ENCODE measurements at places on chromosomes 2 and 18.

DNA sequence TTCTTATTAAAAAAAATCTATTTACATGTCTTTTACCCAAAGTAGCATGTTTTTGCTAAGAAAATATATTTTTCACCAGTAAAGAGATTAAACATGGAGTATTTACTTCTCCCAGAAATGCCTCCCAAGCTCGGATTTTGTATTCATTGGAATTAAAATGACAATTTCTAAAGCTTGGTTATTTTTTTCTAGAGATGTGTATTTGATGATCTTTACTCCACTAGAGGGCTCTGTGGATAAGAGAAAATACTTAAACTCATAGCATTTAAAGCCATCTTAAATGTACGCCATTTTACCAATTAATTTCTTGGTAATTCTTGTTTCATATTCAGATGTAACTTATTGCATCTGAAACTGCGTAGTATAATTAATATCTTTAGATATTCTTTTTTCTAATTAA, 461.4 kb downstream of the GALR1 start:
- no peak overlapping the region for H3K27ac ChIP-seq
- H3K4me1 ChIP-seq: no peaks in the 10 kb centered on the region
- no peak for DNase-seq
- no peak overlapping the region for H3K4me3 ChIP-seq

GRCh38 chr2:37523814-37524362, 147.6 kb downstream of the CDC42EP3 start:
- no peak overlapping the region for H3K27ac ChIP-seq
- no peaks in the 10 kb centered on the region for H3K27me3 ChIP-seq
- H3K4me1 ChIP-seq: no peaks in the 10 kb centered on the region
- H3K36me3 ChIP-seq: no peaks in the 10 kb centered on the region

- H3K27me3 ChIP-seq: peaks cover 14% of the 10 kb centered on the region
- DNase-seq: no peak
- no peak overlapping the region for H3K4me3 ChIP-seq
- no peak overlapping the region for H3K27ac ChIP-seq
- H3K4me1 ChIP-seq: no peaks in the 10 kb centered on the region
Observed at GRCh38 chr2:236919209-236919608, 166.5 kb upstream of the COPS8 start.

DNA sequence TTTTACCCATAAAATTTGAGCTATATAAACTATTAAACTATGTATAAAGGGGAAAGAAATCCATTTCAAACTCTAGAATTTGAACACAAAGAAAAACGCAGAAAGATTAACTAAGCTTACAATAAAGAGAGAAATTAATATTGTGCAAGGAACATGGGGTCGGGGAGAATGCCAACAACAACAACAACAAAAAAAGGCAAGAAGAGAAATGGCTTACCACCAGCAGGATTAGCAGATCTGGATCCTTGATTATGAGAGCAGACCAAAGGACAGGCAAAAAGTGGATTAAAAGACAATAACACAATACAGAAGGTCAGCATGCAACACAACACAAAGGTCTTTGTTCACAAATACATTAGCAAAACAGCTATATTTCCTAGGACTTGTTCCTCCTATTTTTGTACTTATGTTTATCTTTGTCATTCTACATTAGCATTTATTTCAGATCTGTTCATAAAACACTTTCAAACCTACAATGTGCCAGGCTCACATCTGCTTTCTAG, 103.4 kb upstream of the RNU4ATAC start:
- H3K27me3 ChIP-seq: no peaks in the 10 kb centered on the region
- DNase-seq: no peak
- peak overlapping the region; percentile 71 for H3K27ac ChIP-seq
- peaks cover 83% of the 10 kb centered on the region for H3K36me3 ChIP-seq
- H3K4me1 ChIP-seq: peaks cover 5% of the 10 kb centered on the region
- H3K4me3 ChIP-seq: no peak overlapping the region

DNA sequence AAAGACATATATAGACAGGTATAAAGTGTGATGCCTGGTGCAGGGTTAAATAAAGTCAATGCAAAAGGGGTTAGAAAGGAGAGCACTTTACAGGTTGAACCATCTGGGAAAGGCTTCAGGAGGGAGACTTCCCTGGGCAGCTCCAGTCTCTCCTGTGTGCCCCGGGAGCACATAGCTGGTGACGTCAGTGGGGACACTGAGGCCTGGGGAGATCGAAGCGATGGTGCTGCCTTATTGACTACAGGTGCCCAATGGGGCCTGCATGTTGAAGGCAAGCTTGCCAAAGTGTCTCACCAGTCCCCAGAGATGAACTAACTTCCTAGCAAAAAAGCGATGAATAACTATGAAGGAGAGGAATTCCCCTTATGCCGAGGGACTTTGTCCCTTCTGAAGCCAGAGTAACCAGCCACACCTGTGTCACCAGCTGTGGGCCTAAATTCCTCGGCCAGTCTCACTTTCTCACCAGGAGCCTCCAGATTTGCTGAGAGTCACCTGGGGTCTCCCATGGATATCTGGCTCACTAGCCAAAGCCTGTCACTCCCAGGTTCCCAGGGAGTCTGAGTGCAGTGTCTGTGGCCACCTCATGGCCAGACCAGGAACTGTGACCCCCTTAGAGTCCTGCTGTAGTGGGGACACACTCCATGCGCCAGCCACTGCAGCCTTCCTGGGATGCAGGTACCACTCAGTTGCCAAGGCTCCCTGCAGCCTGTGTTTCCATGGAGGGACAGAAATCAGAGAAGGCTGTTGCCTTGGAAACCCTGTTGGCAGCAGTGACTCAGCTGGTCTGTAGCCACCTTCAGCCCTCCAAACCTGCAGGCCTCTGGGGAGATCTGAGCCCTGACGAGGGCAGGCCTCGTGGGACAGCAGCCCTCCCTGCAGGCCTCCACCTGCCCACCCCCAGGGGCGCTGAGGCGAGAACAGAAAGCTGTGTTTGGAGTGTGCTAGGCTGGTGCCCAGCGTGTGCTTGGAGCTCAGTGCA, 128.7 kb downstream of the CTIF start:
- H3K4me3 ChIP-seq: no peak overlapping the region
- H3K36me3 ChIP-seq: peaks cover 11% of the 10 kb centered on the region
- H3K27me3 ChIP-seq: no peaks in the 10 kb centered on the region
- no peaks in the 10 kb centered on the region for H3K4me1 ChIP-seq
- no peak overlapping the region for H3K27ac ChIP-seq

- no peaks in the 10 kb centered on the region for H3K4me1 ChIP-seq
- no peaks in the 10 kb centered on the region for H3K36me3 ChIP-seq
- DNase-seq: no peak
Observed at GRCh38 chr2:149473521-149473920, 114.1 kb downstream of the MMADHC start.

DNA sequence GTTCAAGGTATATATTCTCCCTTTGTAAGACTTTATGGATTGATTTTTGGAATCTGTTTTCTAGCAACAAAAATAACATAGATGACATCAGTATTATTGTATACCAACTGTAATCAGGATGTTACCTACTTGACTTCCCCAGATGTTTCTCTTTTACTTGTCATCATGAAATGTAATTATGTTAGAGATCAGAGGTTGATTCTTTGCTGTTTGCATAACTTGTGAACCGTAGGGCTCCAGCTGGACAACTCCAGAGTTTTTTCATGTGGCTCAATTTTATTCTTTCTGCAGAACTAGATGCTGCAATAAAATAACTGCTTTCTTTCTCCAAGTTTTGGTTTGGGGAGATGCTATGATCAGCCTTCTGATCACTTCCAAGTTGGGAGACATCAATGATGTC, 58.1 kb downstream of the SPOPL start:
- no peak overlapping the region for H3K27ac ChIP-seq
- H3K4me3 ChIP-seq: no peak overlapping the region
- peaks cover 73% of the 10 kb centered on the region for H3K36me3 ChIP-seq

- H3K4me1 ChIP-seq: peaks cover 17% of the 10 kb centered on the region
- no peak for DNase-seq
- H3K4me3 ChIP-seq: no peak overlapping the region
- H3K27me3 ChIP-seq: no peaks in the 10 kb centered on the region
- peak overlapping the region; percentile 38 for H3K27ac ChIP-seq
Observed at GRCh38 chr2:168156661-168157060, 90.7 kb downstream of the STK39 start.

- H3K4me3 ChIP-seq: no peak overlapping the region
- no peak for DNase-seq
- H3K36me3 ChIP-seq: no peaks in the 10 kb centered on the region
Observed at GRCh38 chr2:929011-929735, 21.5 kb upstream of the SNTG2 start.

GRCh38 chr2:36680012-36680411, 16.5 kb upstream of the VIT start:
- H3K36me3 ChIP-seq: no peaks in the 10 kb centered on the region
- H3K27ac ChIP-seq: no peak overlapping the region
- H3K4me3 ChIP-seq: no peak overlapping the region
- no peak for DNase-seq

GRCh38 chr2:183014005-183014404, 24.3 kb downstream of the NCKAP1 start:
- no peak for DNase-seq
- H3K4me3 ChIP-seq: no peak overlapping the region
- H3K4me1 ChIP-seq: no peaks in the 10 kb centered on the region

- peaks cover 23% of the 10 kb centered on the region for H3K4me1 ChIP-seq
- no peak overlapping the region for H3K4me3 ChIP-seq
- no peak for DNase-seq
- H3K36me3 ChIP-seq: peaks cover 28% of the 10 kb centered on the region
Observed at GRCh38 chr2:68734176-68734575, 435 bp upstream of the ARHGAP25 start.

DNA sequence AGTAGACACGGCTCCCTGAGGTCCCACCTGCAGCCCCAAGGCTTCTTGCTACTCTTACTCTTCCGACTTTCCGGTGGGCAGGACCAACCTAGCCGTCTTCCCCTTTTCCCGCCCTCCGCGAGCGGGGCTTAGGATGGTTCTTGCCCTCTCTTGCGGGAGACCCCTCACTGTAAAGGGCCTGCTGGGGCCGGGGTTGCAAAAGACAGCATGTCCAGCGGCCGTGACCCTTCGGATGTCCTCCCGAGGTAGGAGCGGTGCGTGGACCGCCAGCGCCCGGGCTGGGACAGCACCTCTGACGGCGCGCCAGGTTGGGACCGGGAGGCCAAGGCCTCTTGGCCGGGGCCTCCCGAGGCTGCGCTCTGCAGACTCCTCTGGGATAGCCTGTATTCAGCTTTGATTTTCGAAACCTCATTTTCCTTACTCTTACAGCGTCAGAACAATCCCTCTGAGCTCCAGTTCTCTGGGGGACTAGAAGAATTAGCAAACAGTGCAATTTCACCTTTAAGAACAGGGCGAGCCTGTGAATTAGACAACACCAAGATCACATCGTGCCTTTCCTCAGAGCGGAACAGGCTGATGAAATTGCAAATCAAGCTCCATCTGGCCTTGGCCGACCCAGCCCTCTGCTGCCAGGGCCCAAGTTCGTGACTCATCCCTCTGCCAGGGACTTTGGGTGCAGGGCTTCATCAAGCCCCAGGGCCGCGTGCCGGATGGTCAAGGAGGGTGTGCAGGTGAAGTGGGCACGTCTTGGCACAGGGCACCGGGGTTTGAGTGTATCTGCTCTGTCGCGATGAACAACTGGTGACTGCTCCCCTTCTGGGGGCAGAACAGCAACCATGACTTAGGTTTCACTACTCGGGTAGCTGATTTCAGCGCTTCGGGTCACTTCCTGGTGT, 777 bp downstream of the MOCOS start:
- no peak overlapping the region for H3K27ac ChIP-seq
- no peaks in the 10 kb centered on the region for H3K36me3 ChIP-seq
- no peak for DNase-seq
- peaks cover 15% of the 10 kb centered on the region for H3K4me1 ChIP-seq

- no peak overlapping the region for H3K4me3 ChIP-seq
- no peak for DNase-seq
- H3K4me1 ChIP-seq: no peaks in the 10 kb centered on the region
- H3K36me3 ChIP-seq: no peaks in the 10 kb centered on the region
- H3K27ac ChIP-seq: no peak overlapping the region
Observed at GRCh38 chr2:220117025-220117424, 489.6 kb downstream of the SLC4A3 start.

GRCh38 chr18:45850021-45850420, 24.5 kb downstream of the SIGLEC15 start:
- no peak overlapping the region for H3K4me3 ChIP-seq
- no peaks in the 10 kb centered on the region for H3K27me3 ChIP-seq
- peaks cover 53% of the 10 kb centered on the region for H3K36me3 ChIP-seq
- H3K4me1 ChIP-seq: peaks cover 7% of the 10 kb centered on the region
- DNase-seq: no peak

DNA sequence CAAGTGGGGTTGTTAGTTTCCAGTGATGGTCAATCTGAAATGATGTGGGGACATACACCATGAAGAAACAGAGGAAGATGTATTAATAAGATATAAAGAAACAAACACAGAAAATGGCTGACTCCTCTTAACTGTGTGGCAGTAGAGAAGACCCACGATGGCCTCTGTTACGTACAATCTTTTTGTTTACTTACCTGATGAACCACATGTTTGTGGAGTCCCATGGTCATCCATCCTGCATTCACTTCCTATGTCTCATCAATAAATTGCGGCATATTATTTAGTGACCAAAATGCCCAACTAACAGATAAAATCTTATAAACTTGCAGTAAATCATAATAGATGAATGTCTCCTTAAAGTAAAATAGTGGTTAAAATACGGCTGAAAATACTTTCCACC, 740.1 kb upstream of the LINC00305 start:
- H3K36me3 ChIP-seq: no peaks in the 10 kb centered on the region
- H3K4me3 ChIP-seq: no peak overlapping the region
- no peak for DNase-seq
- H3K27ac ChIP-seq: no peak overlapping the region
- no peaks in the 10 kb centered on the region for H3K27me3 ChIP-seq

GRCh38 chr2:183260527-183260926, 136.3 kb downstream of the NUP35 start:
- H3K27me3 ChIP-seq: no peaks in the 10 kb centered on the region
- no peaks in the 10 kb centered on the region for H3K4me1 ChIP-seq
- H3K27ac ChIP-seq: no peak overlapping the region
- no peak for DNase-seq

- DNase-seq: no peak
- H3K4me3 ChIP-seq: no peak overlapping the region
- no peak overlapping the region for H3K27ac ChIP-seq
- H3K27me3 ChIP-seq: peaks cover 40% of the 10 kb centered on the region
- H3K36me3 ChIP-seq: no peaks in the 10 kb centered on the region
Observed at GRCh38 chr2:238716585-238716984, 131.3 kb upstream of the TWIST2 start.

GRCh38 chr2:47310801-47311560, 92.0 kb upstream of the MSH2 start:
- H3K27ac ChIP-seq: no peak overlapping the region
- H3K36me3 ChIP-seq: no peaks in the 10 kb centered on the region

DNA sequence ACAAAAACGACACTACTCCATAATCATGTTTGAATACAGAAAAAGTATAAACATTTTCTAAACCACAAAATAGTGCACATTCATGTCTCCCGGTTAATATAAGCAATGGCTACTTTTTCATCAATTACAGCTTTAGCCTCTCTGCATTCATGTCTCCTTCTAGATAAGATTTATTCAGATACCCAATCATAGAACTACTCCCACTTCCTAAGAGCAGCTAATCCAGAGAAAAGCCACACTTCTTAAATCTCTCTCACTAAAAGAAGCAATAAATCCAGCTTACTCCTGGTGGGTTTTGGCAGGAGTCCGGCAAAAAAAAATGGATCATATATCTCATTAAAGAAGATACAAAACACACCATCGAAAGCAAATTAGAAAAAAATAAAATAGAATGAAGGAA, 20.1 kb downstream of the DSEL start:
- no peak overlapping the region for H3K4me3 ChIP-seq
- peaks cover 19% of the 10 kb centered on the region for H3K27me3 ChIP-seq
- no peaks in the 10 kb centered on the region for H3K4me1 ChIP-seq
- no peaks in the 10 kb centered on the region for H3K36me3 ChIP-seq

GRCh38 chr2:98175811-98176210, 88.8 kb downstream of the VWA3B start:
- peaks cover 63% of the 10 kb centered on the region for H3K27me3 ChIP-seq
- no peak overlapping the region for H3K27ac ChIP-seq

Measured in activated T-cell treated with anti-CD3 and anti-CD28 coated beads, Interleukin-2, amount 50 U/mL, for 24 hours (primary cell).